Activated T-cell treated with anti-CD3 and anti-CD28 coated beads, Interleukin-2, amount 50 U/mL, for 48 hours (primary cell): ENCODE measurements at places on chromosomes 1 and 21.

GRCh38 chr1:210129092-210129491 lies 103.5 kb upstream of the SERTAD4 start:
- DNase-seq, result no peak

DNA sequence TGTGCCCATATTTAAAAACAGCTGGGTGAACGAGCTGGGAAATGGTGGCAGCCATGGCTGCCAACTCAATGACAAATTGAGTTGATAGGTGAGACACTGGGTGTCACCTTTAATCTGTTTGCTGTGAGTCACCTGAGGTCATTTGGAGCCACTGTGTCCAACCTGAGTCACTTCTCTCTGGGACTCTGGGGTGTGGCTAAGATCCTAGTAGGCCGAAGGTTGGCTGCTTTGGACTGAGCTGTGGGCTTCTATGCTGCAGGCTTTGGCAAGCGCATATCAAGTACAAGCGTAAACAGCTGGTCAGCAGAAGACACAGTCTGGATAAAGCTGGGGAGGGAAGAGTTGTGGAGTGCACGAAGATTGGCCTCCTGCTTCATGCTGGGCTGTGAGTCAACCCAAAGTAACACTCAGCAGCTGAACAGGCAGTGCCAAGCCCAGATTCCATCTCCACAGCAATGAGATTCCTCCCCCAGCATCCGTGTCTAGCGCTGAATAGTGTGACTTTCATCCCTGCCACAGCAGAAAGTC lies 24.0 kb downstream of the TEX35 start:
- DNase-seq, result no peak

DNA sequence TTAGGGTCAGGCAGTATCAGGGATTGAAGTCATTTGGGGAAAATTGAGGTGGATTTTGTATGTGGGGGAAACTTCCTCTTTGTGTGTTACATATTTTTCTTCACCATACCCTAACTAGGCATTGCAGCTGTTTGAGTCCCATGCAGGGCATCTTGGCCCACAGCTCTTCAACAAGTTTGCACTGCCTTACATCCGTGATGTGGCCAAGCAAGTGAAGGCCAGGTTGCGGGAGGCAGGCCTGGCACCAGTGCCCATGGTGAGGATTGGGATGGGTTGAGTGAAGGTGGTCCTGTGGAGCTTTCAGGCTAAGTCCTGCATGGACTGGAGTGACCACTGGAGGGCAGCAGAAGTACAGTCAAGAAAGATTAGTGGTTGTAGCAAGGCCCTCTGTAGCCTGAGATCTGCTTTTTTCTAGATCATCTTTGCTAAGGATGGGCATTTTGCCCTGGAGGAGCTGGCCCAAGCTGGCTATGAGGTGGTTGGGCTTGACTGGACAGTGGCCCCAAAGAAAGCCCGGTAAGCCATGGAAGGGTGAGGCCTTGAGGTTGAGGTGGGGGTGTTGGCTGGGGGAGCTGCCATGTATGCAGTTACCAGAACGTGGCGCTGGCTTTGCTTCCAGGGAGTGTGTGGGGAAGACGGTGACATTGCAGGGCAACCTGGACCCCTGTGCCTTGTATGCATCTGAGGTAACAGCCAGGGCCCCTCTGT lies 2.4 kb downstream of the UROD start:
- peak; percentile 88 for DNase-seq

DNA sequence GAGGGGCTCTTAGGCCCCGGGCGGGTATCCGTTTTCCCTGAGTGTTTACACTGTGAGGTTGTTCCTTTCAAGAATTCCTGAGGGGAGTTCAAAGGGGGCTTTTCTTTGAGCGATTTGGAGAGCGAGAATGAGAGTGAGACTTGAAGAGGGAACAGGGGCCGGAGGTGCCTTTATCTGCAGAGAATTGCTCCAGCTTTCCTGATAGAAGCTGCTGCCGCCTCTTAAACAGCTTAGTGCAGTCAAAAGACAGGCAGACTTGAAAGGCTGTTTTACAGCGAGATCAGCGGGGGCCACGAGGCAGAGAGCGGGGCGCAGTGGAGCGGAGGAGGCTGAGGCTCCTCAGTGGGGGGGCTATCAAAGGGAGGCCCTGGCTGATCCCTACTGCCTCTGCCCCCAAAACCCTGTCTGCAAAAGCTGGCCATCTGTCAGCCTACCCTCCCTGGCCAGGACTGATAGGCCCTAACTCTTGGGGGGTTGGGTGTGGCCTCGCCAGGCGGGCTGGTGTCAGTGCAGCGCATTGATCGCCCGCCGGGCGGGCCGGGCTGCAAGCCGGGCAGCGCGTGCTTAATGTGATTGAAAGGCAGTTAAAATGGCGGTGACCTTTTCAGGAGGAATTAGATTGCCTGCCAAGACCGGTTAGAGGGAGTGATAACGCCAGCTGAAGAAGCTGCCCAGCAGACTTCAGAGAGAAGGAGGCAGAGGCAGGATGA lies 36.4 kb downstream of the TMEM53 start:
- DNase-seq, result no peak

- DNase-seq, result peak; percentile 46
Observed at GRCh38 chr1:45299981-45300668, 26.6 kb upstream of the HPDL start.

DNA sequence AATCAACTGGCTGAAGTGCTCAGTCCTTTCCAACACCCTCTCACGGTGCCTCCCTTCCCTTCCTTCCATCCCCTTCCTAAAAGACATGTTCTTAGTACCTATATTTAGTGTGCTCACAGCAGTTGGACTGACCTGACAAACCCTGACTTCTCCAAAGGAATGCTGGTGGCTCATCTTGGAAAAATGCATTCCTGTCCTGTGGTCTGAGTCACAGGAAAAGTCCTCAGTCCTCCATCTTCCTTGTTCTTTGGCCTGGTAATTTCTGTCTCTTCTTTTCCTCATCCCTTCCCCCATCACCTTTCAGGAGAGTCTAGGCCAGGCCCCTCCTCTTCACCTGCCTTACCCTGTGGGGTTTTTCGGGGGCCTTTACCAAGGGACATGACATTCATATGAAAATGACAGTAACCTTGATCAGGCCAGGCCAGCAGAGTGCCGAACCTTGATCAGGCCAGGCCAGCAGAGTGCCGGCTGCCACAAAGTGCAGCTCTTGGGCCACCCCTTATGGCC lies 7.2 kb downstream of the ATP1B1 start:
- no peak for DNase-seq

DNA sequence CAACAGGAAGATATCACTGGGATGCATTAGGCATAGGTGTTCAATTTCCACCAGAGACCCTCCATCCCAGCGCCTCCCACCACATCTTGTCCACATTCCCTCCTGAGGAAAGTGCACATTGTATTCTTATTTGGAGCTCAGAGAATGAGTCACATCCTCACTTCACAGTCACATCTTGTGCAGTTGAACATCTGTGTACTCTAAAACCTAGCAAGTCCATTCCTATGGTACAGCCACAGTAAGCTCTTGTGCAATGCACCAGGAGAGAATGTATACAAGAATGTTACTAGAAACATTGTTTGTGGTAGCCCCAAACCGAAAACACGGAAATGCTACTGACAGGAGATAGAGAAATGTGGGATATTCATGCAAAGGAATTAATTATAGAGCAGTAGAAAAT lies 1.6 kb upstream of the KDF1 start:
- DNase-seq, result no peak

DNA sequence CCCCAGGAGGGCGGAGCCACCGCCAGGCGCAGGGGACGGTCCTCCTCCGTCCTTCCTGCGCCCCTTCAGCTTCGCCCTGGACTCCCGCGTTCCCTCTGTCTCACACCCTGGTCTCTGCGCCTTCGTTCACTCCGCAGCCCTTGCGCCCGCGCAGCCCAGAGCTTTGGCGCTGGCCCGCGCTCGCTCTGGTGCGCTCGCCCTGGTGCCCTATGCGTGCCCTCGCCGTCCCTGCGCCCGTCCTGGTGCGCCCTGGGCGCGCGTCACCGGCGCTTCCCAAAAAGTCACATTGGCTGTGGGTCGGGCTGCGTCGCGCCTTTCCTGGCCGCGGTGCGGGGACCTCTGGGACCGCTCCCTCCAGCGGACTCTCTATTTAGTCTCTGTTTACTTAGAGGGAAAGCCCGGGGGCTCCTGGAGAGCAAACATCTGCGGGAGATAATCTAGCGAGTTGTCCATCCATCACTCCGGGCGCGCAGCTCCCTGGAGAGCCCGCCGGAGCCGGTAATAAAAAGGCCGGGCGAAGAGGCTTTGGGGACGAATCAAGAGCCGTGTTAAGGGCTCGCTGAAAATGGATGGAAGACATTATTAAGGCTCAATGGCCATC lies 178.6 kb downstream of the PRDM16 start:
- no peak for DNase-seq

GRCh38 chr1:65979136-65980044 lies 186.7 kb downstream of the PDE4B start:
- DNase-seq, result no peak
